ENCODE measurements at places on chromosomes 5 and 9.

DNA sequence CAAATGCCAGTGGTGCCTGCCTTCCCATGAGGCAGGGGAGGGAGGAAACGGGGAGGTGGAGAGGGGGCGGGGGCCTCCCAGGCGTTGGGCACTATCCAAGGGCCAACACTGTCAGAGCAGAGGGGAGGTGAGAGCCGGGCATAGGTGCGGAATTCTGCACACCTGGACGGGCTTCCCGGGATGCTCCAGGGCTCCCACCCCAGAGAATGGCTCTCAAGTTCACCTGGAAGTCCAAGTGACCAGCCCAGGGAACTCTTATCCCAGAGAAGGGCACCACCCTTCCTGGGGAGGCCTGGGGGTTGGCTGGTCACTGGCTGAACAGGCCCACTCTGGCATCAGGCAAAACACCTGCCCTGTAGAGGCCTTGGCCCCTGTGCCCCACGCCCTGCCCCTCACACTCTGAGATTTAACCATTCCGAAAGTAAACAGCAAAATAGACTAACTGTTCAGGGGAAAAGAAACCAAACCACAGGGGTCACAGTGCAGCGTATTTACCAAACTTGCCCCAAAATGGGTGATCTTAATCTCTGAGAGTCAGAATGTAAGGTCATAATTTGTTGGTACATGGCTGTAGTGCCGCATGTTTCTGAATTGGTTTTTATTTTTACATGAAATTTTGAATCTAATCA, 2.7 kb downstream of the CSF2 start:
- DNase-seq, result no peak

GRCh38 chr5:133494923-133495246, 117.5 kb downstream of the FSTL4 start:
- DNase-seq, result no peak

DNA sequence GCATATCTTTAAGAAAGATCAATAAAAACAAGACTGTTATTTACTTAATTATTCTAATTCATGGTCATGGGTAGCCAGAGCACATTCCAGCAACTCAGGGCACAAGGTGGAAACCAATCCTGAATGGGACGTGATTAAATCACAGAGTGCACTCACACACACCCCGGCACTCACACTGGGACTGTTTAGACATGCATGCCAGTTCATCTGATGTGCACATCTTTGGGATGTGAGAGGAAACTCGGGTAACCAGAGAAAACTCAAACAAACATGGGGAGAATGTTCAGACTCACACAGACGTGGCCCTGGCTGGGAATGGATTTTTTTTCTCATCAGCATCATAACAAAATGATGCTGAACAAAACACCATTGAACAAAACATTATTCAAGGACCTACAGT, 29.4 kb downstream of the SMAD5 start:
- no peak for DNase-seq

DNA sequence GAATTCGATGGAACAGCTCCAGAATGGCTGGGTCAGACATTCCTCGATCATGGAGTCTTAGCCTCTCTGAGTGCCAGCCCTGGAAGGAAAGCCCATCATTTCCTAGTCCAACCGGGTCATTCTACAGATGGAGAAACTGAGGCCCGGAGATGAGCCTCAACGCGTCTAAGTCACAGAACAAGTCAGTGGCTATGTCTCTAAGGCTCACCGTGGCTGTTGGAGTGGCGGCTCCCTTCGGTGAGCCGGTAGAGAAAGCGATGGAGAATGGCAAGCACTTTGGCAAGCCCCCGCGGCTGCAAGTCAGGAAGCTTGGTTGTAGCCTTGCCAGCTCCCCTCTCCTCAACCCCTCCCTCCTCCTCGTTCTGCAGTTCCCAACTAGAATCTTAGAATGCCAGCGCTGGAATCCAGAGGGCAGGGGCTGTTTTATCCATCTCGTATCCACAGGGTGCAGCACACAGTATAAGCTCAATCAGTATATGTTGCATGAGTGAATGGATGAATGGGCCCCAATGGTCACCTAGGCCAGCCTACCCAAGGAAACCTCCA, 438 bp upstream of the ARSI start:
- DNase-seq, result no peak

DNA sequence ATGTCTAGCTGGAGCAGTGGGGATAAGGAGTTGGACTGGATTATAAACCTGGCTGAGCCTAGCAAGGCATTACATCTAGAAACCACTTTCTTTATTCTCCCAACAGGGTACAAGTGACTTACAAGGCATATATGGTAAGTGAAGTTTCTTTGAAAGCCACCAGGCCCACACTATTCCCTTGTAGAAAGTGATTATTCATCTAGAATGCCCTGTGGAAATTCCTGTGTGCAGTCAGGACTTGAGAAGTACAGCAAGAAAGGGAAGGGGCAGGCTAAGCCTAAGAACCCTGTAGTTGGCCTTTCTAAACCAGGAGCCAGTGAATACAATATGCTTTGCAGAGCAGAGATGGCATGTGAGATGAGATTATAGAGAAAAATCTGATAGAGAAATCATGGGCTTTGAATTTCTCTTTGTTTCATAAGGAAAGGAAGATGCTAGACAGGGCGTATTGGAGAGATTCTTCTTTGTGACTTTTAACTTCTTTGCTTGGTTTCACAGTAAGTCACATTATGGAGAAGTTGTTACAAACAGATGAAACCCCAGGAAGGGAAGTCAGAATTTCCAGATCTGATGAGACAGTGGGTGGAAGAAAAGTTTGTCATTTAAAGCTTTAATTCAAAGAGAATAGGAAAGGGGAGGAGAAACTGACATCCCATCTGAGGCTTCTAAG, 321.7 kb downstream of the NDUFS4 start:
- DNase-seq, result no peak

GRCh38 chr9:15310107-15310850, 3.3 kb upstream of the TTC39B start:
- DNase-seq, result no peak

DNA sequence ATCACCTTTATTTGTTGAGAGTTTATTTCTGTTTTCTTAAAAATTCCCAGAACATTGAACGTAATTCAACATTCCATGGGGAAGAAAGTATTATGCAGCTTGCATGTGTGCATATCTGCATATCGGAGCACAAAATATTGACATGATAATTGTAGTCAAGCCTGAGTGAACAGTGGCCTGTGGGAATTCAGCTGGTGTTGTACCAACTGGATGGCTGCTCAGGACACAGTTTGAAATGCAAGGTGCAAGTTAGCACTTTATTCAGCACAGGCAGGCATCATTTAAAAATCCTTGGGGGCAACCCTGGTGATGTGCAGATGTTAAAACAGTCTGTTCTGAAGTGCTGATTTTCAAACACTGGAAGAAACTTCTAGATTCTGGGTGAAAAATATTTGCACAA, 82.4 kb downstream of the CNTLN start:
- DNase-seq, result no peak

- no peak for DNase-seq
These were observed 1020.2 kb downstream of the NR2F1-AS1 start for GRCh38 chr5:92560698-92561401.

GRCh38 chr5:152549709-152550108, 144.6 kb upstream of the NMUR2 start:
- DNase-seq, result no peak

GRCh38 chr5:107090506-107090905, 580.2 kb downstream of the EFNA5 start:
- no peak for DNase-seq

- no peak for DNase-seq
These were observed 10.3 kb upstream of the GPSM1 start for GRCh38 chr9:136316896-136317676.

- DNase-seq, result no peak
These were observed 598 bp downstream of the MYO10 start for GRCh38 chr5:16935231-16936149.

GRCh38 chr5:124061663-124062062, 549.7 kb downstream of the CSNK1G3 start:
- no peak for DNase-seq

DNA sequence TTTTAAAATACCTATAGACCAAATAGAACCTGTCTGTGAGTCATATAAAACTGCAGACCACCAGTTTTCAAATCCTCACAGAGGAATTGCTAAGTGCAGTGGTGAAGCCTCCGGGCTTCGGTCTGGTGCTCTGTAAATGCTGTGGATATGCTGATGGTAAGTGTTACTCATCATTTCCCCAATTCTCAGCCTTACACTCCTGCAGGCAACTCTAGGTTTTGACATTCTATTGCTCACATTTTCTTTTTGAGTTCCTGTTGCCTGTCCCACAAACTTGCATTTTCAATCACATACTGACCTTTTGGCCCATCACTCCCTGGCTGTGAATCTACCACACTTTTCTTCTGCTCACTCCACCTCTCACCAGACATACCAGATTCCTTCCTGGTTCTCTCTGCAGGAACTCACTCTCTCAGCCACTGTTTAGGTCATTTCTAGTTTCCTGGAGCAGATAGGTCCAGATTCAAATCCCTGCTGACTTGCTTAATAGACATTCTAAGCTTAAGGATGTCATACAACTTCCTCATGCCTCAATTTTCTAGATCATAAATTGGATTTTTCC, 192.9 kb downstream of the RAB3C start:
- DNase-seq, result no peak

GRCh38 chr5:23820765-23821471, 313.5 kb downstream of the PRDM9 start:
- DNase-seq, result no peak

- DNase-seq, result no peak
These were observed 82.0 kb upstream of the HAPLN1 start for GRCh38 chr5:83802686-83803085.

DNA sequence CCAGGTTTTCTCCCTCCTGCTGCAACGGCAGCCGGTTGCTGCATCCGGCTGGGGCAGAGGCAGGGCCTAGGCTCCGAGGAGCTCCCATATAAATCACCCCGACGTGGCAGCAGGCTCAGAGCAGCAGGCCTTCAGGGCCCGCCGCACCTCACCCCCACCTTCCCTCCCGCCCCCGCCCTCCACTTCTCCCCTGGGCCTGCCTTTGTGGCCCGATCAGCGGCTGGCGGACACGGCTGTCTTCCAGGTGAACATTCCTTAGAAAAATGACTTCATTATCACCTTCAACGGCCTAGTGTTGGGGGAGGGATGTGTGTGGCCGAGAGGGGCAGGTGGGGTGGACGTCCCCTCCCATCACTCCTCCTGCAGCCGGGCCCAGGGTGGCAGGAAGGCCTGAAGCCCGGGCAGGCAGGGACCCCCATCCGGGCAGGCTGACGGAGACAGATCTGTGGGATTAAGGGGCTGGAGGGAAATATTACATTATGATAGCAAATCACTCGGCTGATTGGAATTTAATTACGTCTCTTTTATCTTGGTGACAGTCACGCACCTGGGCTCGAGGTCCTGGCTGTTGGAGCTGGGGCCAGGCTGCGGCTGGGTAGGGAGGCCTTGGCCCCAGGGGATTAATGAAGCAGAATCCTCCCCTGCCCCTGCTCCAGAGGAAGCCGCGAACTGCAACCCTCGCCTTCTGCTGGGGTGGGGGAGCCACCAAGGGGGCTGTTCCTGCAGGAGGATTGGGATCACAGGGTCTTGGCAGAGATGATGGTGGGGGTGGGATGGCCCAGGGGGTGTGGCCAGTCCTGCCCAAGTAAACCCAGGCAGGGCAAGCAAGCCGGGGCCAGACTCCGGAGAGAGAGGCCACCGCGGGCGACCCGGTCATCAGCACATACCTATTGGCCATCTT, 38.4 kb upstream of the RXRA start:
- no peak for DNase-seq

DNA sequence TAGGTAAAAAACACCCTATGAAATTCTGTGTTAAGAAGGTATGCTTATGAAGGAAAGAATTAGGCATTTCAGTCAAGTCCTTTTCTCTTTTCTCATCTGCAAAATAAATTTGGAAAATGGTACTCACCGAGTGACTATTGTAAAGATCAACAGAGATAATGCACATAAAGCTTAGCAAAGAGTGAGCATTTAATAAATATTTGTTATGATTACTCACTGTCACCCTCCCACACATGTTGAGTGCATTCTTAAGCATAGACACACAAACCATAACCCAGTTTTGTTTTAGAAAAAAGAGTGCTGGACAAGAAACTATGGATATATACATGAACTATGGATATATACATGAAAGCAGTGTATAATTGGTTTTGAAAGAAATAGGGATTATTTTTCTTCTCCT, 54.7 kb upstream of the PRLR start:
- no peak for DNase-seq

- no peak for DNase-seq
These were observed 95.7 kb downstream of the TTC39B start for GRCh38 chr9:15211160-15211814.

- no peak for DNase-seq
These were observed 46.6 kb downstream of the ARHGAP26 start for GRCh38 chr5:142816531-142817430.

- no peak for DNase-seq
These were observed 176.3 kb upstream of the PTGER4 start for GRCh38 chr5:40503439-40503838.

GRCh38 chr5:71974622-71975021, 132.7 kb upstream of the MAP1B start:
- DNase-seq, result no peak

DNA sequence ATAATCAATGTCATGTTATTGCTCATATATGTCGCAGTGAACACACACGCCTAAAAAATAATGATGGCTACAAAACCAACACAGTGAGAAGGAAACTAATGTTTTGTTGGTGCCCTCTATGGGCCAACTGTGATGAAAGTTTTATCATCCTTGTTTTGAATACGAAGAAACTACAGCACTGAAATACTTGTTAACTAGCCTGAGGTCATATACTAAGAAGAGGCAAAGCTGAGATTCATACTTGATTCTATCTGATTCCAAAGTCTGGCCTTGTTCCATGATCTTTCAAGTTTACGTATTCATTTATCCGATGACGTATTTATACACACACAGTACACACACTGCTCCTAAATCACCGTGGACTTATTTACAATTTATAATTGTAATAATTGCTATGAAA, 16.1 kb upstream of the DRD1 start:
- DNase-seq, result no peak

DNA sequence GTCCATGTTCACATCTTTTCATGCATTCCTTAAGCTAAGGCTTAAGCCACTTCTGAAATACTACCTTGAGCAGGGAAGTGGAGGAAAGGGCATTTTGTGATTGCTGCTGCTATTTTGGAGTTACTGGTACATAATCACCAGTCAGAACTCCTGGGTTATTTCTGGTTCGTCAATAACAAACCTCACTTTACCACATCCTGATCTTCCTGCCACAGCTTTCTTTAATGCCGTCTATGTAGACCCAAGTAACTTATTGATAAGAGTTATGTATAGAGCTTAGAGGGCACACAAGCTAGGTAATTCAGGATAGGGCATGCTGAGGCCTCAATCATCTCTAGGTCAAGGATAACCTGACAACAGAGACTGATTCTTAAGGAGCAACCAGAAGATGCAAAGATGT, 120.7 kb downstream of the DOCK8 start:
- DNase-seq, result no peak

GRCh38 chr5:95825495-95825894, 3.0 kb upstream of the GLRX start:
- DNase-seq, result no peak

- DNase-seq, result no peak
These were observed 2.9 kb downstream of the NPDC1 start for GRCh38 chr9:137042751-137043727.

- DNase-seq, result no peak
These were observed 129.3 kb downstream of the GRIA1 start for GRCh38 chr5:153619771-153620170.

GRCh38 chr5:136104306-136104965, 28.2 kb upstream of the SMAD5 start:
- no peak for DNase-seq

- DNase-seq, result no peak
These were observed 34.2 kb downstream of the HTR4 start for GRCh38 chr5:148620091-148620490.

GRCh38 chr9:83423815-83424707, 114.1 kb downstream of the FRMD3 start:
- no peak for DNase-seq

GRCh38 chr5:8633259-8633658, 764.3 kb downstream of the MTRR start:
- no peak for DNase-seq

All from activated naive CD4-positive, alpha-beta T cell (primary cell).